GM12892 (cell line): ENCODE measurements at places on chromosomes 5 and 9.

GRCh38 chr9:34610434-34611206 lies 1.3 kb downstream of the RPP25L start:
- DNase-seq = no peak

- DNase-seq = no peak
Observed at GRCh38 chr9:121085661-121086060, 10.9 kb downstream of the CNTRL start.

DNA sequence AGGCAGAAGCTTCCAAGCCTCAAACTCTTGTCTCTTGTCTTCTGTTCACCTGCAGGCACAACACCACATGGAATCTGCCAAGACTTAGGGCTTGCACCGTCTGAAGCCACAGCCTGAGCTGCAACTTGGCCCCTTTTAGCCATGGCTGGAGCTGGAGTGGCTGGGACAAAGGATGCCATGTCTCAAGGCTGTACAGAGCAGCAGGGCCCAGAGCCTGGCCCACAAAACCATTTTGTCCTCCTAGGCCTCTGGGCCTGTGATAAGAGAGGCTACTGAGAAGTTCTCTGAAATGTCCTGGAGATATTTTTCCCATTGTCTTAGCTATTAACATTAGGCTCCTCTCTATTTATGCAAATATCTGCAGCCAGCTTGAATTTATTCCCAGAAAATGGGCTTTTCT lies 330.8 kb downstream of the DTWD2 start:
- no peak for DNase-seq

DNA sequence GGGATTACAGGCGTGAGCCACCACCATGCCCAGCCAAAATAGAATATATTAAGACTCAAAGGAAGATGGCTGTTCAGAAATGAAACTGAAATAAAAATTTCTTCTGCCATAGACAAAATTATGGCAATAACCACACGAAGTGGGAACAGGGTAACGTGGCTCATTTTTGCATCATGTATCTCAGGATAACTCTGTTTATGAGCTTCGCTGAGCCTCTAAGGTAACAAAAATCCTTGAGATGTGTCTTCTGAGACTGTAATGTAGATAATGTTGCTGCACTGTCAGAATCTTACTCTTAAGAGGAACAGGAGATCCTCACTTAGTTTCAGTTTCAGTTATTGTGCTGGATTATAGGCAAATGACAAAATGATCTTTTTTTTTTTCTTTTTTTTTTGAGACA lies 153.8 kb downstream of the GOLPH3 start:
- no peak for DNase-seq

DNA sequence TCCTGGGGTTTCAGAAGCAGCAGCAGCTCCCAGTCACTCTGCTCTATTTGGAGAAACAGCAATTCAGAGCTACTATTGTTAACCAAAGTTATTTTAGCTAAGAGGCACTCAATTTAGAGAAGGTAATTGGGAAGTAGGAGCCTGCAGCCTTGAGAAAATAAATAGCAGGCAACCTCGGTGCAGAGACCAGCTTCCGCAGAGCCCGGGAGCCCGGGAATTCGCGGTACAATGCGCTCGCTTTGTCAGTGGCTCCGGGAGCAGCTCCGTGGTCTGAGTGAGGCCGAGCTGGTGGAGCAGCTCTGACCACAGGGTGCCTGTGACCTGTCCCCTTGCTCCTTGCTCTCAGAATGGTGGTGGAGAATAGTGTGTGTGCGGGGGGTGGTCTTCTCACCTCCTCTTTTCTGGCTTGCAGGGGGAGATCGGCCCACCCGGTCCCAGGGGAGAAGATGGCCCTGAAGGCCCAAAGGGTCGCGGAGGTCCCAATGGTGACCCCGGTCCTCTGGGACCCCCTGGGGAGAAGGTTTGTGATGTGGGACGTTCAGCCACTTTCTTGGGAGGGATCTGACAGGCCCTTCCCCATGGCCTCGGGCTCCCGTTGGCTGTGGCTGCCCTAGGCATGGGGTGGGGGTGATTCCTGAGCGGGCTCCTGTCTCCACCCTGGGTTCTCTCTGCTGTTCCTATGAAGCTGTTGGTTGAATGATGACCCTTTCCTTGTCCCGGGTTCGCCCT lies 95.9 kb upstream of the FCN2 start:
- no peak for DNase-seq

- no peak for DNase-seq
Observed at GRCh38 chr5:149002761-149003689, 59.8 kb downstream of the SH3TC2 start.

DNA sequence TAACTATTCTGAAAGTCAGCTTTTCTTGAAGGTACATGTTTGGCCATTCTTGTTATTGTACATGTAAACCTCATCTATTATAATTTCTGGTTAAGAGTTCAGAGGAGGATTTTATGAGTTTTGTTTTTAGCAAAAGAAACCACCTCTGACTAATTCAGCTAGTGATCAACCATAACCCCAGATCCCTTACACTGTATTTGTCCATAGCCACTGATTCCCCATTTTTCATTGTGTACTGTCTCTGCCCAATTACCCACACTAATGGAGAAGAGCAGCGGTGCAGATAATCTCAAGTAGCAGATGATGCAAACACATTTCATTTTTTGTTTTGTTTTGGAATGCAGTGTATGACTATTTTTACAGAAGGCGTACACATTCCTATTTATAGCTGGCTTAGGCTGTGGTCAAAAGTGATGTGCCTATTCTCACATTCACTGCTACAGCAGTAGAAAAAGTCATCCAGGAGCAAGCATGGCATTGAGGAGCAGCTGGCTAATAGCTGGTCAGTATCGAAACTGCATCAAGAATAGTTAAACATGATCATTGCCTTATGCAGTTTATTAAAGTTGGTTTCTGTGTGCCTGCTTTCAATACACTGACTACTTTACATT lies 988.3 kb downstream of the DTWD2 start:
- no peak for DNase-seq

DNA sequence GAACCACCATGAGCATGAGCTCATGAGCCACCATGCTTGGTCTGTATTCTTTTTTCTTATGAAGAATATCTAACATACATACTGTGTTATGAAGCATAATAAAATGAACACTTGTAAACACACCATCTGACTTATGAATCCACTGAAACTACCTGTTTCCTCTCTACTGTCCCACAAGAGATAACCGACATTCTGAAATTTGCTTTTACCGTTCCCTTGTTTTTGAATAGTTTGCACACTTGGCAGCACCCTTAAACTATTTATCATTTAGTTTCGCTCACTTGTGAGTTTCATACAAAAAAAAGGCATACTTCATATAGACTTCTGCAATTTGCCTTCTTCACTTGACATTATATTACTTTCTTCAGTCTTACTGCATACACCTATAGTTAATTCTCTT lies 8.9 kb downstream of the LARS1 start:
- no peak for DNase-seq

DNA sequence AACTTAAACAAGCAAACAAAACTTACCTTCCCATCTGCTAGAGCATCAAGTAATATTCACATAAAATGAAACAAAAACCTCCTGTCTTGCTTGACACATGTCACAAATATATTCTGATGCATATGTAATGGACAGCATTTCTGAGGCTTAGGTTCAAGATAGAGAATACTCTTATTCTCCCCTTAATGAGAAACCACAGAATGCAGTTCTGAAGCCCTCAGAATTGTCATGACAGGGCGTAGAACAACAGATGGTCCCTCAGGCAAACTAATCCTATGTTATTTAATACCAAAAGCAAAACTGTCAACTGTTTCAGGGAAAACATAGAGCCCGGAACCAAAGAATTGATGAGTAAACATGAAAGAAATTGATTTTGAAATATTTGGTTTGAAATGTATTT lies 229.9 kb upstream of the RIOK2 start:
- no peak for DNase-seq

GRCh38 chr9:114588651-114589526 lies 1.3 kb downstream of the ATP6V1G1 start:
- DNase-seq = no peak

DNA sequence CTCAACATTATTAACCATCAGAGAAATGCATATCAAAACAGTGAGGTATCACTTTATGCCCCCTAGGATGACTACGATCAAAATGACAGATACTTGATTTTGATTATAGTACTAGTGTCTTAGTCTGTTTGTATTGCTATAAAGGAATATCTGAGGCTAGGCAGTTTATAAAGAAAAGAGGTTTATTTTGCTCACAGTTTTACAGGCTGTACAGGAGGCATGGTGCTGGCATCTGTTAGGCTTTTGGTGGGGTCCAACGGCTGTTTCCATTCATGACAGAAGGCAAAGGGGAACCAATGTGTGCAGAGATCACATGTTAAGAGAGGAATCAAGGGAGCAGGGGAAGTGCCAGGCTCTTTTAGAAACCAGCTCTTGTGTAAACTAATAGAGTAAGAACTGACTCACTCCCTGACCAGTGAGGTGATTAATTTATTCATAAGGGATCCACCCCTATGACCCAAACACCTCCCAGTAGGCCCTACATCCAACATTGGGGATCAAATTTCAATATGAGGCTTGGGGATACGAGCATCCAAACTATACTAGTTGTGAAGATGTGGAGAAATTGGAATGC lies 16.0 kb upstream of the AFF4 start:
- DNase-seq = no peak

DNA sequence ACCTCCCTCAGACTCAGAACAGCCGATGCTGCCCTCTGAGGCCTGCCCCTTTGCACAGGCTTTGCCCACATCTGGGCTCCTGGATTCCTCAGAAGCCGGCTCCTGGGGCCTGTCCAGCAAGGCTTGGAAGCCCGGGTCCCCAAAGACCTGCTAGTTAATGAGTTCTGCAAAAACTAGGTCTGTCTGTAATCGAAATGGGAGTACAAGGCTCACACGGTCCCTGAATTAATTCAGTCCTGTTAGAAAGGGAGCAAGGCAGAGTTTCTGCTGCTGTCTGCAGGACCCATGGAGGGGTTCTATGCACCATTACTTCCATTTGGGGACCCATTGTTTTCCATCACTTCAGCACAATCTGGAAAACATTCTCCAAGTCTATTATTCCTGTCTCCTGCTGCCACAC lies 221.8 kb downstream of the MELK start:
- DNase-seq = no peak

- DNase-seq = no peak
Observed at GRCh38 chr9:38047301-38048251, 21.5 kb downstream of the SHB start.

DNA sequence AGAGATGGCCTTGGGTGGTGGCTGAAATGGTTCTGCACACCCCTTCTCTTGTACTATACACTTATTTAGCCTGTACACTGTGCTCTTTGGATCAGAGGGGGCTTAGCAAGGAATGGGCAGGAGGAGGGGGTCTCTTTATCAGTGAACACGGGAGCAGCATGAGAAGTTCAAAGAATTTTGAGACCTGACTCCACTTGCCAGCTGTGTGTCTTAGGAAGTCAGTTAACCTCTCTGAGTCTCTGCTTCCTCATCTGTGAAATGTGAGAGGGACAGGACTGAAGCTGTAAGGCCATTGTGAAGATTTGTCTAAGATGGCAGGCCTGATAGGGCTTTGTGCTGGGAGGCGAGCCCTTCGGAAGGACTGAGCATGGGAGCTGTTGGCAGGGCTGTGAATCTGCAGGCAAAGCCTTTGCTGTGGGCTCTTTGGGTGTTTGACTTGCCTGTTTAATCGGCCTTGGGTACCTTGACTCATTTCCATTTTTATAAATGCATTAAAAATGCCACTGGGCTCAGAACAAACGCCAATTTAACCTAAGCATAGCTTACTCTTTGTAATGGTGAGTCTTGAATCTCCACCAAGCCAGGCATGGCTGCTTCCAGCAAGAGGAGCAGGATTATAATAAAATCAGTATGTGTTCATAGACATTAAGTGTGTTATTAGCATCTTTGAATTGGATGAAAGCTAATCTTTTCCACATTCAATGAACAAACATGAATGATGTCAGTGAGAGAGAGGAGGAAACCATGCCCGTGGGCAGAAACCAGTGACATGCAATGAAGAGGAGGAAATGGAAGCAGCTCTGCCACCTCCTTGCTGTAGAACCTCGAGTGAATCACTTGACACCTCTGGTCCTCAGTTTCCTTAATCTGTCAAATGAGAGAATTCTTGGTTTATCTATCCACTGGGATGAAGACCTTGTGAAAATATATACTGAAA lies 89.4 kb downstream of the MACROH2A1 start:
- no peak for DNase-seq

DNA sequence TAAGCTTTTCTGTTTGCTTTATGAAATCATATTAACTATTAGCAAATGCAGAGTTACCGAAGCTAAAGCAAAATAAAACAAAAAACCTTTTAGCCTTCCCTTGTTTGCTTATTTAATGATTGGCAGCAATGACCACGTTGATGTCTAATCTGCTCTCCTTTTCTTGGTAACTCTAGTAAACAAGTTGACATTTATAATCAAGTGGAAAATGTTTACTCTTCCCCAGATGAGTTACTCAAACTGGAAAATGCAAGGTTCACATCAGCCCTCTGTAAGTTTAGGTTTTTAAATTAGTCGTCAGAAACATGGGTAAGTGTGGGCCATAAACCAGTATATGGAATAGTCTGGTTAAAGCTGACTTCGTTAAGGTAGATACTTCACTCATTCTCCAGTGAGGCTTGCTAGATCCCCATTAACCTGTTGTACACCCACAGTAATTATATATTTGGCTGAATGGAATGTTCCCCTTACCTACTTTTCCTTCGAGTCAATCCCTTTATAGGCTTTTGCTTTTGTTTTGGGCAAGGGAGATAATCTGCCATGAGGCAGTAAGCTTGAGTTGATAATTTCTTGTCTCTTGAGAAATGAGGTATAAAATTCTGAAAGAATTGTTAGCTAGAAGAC lies 100.9 kb downstream of the GDNF start:
- no peak for DNase-seq

GRCh38 chr5:23157169-23157568 lies 304.0 kb upstream of the CDH12 start:
- no peak for DNase-seq

DNA sequence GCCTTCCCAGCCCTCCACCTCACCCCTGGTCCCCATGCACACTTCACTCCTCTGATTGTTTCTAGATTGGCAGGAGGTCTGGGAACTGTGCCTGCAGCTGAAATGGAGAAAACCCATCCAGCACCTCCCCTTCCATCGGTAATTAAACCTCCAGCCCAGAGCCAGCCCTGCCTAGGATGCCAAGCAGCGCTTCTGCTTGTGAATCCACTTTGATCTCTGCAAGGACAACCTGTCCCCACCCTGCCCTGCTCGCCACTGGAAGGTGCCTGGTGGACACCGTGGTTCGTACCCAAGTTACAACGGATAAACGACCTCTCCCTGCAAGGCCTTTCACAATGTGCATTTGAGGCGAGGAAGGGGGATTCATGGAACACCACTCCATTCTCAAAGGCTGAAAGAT lies 50.6 kb downstream of the IRX2 start:
- DNase-seq = no peak

DNA sequence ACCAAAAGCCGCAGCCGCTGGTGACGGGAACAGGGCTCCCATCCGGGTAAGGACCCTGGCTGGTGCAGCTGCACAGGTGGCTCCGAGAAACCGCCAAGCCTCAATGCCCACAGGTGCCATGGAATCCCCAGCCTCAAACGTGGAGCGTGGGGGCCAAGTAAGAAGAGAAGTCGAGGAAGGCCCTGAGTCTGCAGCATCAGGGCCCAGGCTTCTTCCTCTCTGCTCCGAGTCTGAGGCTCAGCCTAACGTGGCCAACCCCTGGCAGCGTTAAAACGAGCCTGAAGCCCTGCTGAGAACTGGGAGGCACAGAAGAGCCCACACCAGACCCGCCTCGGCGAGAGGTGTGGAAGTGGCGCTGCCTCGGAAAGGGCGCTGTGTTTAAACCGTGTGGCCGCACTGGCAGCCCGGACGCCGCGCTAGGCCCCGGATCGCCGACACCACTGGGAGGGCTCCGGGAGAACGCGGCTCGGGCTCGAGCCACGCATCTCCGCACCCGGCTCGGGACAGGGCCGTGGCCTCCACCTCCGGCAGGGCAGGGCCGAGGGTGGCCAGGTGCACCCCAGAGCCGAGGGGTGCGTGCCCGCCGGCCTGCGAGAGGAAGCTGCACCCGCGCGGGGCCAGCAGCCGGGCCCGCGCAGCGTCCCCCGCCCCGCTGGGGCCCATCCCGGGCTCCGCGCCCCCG lies 730 bp downstream of the ZMYND19 start:
- DNase-seq = peak; percentile 46
